Aorta (tissue), 5 donors: ENCODE measurements at places on chromosomes 3 and 15. TPM values are rescaled to one million over a fixed set of nuclear protein-coding genes. Genes with fewer than 3 reads are reported as not detected.
A peak's percentile ranks its signal among the peaks of the same experiment; 100 is the strongest.

- no peaks in the 10 kb centered on the region for H3K36me3 ChIP-seq
- no peak overlapping the region for H3K4me3 ChIP-seq
- no peaks in the 10 kb centered on the region for H3K27me3 ChIP-seq
- H3K27ac ChIP-seq, result no peak overlapping the region
- DNase-seq, result no peak
These were observed 83.4 kb downstream of the TOP2B start for GRCh38 chr3:25581335-25581734.

The IL16 gene
- total RNA-seq, result 19.5 TPM

The PYGO1 gene
- total RNA-seq, result 13.9 TPM

The GP9 gene
- total RNA-seq, result not detected

DNA sequence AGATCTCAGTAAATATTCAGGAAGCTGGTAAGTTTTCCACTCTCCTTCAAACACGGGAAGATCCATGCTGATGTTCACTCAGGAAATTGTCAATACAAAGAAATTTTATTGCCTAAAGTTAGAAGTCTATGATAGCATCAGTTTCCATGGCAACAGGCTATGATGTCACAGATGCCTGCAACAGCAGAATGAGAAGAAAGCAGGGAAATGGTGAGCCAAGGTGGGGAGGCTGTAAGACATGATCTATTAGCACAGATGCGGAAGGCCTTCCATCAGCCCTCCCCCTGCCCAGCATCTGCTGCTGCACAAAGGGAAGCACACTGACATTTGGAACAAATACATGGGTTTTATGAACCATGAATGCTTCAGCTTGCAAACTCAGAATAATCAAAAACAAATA lies 28.6 kb downstream of the EPHB1 start:
- no peak overlapping the region for H3K4me3 ChIP-seq
- H3K27ac ChIP-seq, result no peak overlapping the region
- no peaks in the 10 kb centered on the region for H3K36me3 ChIP-seq
- no peaks in the 10 kb centered on the region for H3K27me3 ChIP-seq

DNA sequence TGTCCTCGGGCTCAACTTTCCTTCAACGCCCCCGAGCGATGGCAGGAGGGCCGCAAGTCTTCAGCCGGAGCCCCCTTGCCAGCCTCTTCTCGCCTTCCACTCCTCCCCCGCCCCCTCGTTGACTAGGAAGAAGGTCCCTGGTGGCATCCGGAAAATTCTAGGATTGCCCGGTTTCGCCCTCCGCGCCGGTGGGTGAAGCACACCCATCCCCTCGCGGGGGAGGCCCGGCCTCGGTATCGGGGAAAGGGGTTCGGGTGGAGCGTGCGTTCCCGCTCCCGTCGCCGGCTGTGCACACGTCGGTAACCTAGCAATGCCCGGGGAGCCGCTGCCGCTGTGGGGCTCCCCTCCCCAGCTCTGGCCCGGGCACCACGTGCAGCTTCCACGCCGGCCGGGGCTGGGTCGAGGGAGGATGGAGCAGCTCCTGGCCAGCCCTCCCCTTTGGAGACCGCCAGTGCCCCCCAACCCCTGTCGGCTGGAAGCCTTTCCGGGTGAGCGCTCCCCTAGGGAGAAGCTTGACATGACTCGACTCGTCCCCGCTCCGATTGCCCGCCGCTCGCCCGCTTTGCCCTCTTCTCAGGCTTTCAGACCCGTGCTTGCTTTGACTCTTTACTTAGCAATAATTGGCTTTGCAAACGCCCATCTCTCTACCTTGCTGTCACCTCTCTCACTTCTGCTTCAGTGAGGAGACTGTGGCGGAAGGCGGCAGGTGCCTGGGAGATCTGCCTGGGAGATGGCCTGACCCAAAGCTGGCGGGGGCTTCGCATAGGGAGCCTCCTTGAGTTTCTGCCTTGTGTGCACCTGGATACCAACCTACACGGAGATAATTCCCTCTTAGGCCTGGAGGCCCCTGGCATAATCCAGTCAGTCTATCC lies 1.3 kb downstream of the CACNA1D start:
- H3K36me3 ChIP-seq, result no peaks in the 10 kb centered on the region
- DNase-seq, result no peak

DNA sequence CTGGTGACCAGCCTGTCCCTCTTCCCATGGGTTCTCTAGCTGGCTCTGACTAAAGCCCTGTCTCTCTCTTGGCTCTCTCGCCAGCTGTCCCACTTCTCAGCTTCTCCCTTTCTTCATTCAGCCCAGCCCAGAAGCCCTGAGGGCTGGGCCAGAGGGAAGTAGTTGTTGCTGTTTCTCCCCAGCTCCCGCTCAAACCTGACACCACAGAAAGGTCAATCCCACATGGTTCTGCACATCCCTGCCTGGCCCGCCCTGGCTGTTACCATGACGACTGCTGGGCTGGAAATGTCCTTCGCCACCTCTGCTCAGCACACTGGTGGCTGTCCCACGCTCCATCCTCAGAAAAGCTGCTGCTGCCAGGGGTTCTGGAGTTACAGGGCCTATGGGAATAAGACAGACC lies 25.9 kb downstream of the CCDC32 start:
- no peak for DNase-seq
- no peak overlapping the region for H3K4me3 ChIP-seq
- peaks cover 1% of the 10 kb centered on the region for H3K36me3 ChIP-seq
- H3K4me1 ChIP-seq, result no peaks in the 10 kb centered on the region
- H3K27me3 ChIP-seq, result no peaks in the 10 kb centered on the region

GRCh38 chr3:141412936-141413354 lies 44.6 kb downstream of the ZBTB38 start:
- no peaks in the 10 kb centered on the region for H3K27me3 ChIP-seq
- H3K4me1 ChIP-seq, result peaks cover 4% of the 10 kb centered on the region
- no peaks in the 10 kb centered on the region for H3K36me3 ChIP-seq
- DNase-seq, result peak; percentile 96
- peak overlapping the region; percentile 8 for H3K27ac ChIP-seq
- no peak overlapping the region for H3K4me3 ChIP-seq

The EEFSEC gene
- total RNA-seq, result 9.8 TPM
